Hepatocyte (in vitro differentiated cells): ENCODE measurements at places on chromosomes 12 and 14. TPM values are rescaled to one million over a fixed set of nuclear protein-coding genes. Genes with fewer than 3 reads are reported as not detected.

Gene NEUROD4
- not detected in 2 replicates for polyA plus RNA-seq

GRCh38 chr12:77062846-77063461, 2.4 kb downstream of the E2F7 start:
- DNase-seq: peak; percentile 71

DNA sequence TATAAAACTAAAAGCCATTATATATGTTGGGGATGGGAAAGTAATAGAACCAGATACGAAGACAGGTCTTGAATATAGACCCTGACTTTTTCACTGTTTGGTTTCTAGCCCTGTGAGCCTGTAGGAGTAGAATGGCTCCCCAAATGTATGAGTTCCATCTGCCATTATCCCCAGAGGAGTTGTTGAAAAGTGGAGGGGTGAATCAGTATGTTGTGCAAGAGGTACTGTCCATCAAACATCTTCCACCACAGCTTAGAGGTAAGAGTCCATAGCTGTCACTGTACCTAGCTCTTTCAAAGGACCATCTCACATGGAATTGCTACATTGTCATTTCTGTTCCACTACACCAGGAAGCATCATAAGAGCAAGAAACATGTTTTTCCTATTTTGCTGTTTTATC, 1.1 kb downstream of the NCAPD2 start:
- DNase-seq: no peak

DNA sequence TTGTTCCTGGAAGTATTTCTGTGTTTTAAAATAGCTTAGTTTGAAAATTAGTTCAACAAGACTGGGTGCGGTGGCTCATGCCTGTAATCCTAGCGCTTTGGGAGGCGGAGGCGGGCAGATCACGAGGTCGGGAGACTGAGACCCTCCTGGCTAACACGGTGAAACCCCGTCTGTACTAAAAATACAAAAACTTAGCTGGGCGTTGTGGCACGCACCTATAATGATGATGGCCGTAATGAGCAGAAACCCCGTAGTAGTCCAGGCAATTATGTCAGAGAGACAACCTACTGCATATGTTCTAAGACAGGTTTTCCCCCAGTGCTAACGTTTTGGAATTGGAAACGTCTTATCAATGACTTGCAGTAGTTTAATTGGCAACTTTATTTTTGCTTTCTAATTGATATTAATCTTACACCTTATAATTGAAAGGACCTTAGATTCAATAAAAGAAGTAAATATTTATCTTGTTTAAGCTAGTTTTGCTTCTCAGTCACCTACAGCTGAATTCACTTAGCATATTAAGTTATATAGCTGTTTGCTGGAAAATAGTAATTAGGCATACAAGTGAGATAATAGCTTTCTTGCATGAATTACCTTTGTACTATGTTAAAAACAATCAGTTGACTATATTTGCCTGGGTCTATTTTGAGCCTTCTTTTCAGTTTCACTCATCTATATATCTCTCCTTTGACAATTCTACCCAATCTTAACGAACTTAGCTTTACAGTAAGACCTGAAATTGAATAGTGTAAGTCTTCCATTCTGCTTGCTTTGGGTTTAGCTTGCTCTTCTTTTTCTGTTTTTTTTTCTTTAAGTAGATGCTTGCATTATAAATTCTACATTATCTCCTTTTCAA, 15.6 kb downstream of the CLECL1 start:
- DNase-seq: no peak

Gene SLC4A8
- 14.9 and 20.3 TPM in 2 replicates for polyA plus RNA-seq

- DNase-seq: no peak
Observed at GRCh38 chr14:20583142-20583541, 4.7 kb downstream of the RNASE11 start.

- DNase-seq: no peak
Observed at GRCh38 chr14:91810699-91811098, 56.6 kb downstream of the TC2N start.

Gene TSPAN19
- polyA plus RNA-seq: not detected in 2 replicates

Gene PAPOLA
- polyA plus RNA-seq: 91.9 and 97.7 TPM in 2 replicates

Gene USP44
- not detected in 2 replicates for polyA plus RNA-seq

GRCh38 chr14:77979666-77980351, 179.9 kb downstream of the ADCK1 start:
- DNase-seq: no peak

DNA sequence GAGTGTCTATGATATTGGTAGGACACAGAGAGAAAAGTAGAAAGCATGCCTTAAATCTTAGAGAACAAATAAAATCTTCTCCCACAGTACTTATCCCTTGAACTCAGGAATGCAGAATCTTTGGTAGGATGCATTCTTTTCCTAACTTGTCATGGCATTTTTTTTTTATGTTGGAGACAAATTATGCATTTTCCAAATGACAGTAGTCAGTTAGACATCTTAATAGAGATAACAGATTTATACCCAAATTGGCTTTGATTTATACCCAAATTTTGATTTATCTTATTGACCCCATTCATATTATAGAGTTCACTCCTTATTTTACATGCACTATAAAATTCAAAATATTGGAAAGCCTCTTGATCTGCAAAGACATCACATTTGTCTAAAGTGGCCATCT, 132.9 kb downstream of the CNTN1 start:
- no peak for DNase-seq

- DNase-seq: no peak
Observed at GRCh38 chr12:116002890-116003536, 274.5 kb downstream of the MED13L start.

Gene PLEK2
- 14.6 and 16.5 TPM in 2 replicates for polyA plus RNA-seq

DNA sequence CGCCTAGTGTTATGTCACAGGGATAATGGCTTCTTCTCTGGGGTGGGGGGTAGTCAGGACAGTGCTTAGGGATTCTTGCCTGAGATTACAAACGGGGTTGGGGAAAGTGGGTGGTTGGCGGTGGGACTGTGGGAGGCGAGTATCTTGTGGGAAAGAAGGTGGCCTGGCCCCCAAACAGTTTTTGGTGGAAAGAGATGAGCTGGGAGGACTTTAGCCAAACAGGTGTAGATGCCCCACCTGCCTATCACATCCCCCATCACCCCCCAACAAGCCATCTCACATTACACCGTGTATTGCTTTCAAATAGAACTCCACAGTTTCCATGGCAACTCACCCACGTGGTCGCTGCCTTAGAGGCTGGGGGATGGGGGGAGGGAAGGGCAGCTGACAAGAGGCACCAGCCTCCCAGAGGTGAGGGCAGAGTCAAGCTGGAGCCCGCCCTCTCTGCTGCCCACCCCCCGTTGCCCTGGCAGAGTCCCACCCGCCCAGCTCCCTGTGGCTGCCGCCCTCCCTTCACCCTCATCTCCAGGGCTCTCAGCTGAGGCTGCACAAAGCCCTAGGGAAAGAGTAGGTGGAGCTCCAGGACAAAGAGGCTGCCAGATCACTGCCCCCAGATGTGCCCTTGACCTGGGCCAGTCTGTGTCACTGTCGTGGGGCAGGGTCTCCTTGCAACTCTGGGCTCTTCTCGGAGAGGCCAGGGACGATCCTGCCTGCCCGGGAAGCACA, 98.3 kb downstream of the LRRC74A start:
- peak; percentile 77 for DNase-seq

GRCh38 chr12:62653740-62654139, 187.1 kb downstream of the MON2 start:
- no peak for DNase-seq

- no peak for DNase-seq
Observed at GRCh38 chr14:85584481-85584880, 54.5 kb downstream of the FLRT2 start.

DNA sequence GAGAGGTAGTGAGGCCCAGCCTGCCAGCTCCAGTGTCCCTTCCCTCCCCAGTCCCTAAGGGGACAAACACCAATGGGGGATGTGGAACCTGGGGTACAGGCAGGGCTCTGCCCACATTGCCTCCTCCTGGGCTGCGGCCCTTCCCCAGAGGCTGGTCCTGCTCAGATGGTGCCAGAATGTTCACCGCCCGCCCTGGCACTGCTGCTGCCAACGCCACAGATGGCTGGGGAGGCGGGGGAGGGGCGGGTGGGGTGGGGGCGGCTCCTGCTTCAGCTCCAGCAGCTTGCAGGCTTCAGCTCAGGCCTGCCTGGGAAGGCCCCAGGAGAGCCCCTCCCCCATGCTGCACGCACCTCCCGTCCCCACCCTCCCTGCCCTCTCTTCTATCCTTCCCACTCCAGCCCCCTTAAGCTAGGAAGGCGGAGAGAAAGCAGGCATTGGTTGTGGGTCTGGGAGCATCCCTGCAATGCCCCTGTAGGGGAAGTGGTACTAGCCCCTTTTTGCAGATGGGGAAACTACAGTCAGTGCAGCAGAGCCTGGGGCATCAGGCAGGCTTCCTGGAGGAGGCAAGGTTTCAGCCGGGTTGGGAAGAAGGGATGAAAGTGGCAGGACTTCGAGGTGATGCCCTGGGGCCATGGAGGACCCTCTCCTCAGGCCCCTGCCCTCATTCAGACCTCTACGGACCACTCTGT, 2.0 kb upstream of the BEGAIN start:
- DNase-seq: no peak

DNA sequence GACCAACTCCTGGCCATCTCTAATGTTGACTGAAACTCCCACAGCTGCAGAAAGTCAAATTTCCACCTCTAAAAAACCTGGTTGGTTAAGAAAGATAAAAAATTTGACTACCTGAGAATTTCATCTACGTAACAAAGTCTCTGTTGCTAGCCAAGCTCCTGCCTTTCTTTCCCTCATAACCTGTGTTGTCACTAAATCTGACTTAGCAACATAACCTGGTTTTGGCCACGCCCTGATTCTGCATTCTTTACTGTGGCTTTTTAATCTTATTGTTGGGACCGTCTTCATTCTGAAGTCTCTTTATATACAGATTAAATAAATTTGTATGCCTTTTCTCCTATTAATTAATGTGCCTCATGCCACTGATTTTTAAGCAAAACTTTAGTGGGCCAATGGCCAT, 16.1 kb upstream of the CD69 start:
- no peak for DNase-seq

DNA sequence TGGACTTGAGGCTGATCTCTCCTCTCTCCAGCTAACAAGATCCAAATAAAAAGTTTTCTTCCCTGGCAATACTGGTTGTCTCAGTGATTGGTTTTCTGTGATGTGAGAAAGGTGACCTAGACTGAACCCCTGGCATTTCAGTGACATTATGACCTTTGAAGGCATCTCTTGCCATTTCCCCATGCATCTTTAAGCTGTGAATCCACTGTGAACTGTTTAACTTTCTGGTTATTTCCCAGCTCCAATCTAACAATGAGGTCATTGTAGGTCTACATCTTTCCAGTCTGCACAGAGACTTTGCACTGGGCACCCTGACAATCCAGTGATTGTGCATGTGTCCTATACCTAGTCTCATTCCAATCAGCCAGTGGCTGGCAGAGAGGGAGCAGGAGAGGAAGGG, 155.9 kb upstream of the NUDT4 start:
- DNase-seq: no peak

DNA sequence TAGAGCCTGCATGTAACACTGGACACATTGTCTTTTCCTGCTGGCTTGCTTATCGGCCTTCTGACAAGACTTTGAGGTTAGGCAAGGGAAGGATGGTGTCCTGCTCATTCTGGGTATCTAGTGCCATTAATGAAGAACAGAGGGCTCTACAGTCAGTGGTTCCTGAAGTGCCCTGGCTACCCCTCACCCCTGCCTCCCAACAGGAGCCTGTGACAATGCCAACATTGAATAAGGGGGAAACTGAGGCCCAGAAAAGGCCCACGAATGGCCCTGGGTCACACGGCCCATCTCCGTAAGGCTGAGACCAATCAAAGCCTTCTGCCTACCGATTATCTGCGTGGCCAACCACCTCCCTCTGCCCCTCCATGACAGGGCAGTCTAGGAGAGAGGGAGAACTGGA, 2.1 kb downstream of the IFI27L2 start:
- no peak for DNase-seq

GRCh38 chr14:100850841-100851585, 25.1 kb downstream of the MEG3 start:
- peak; percentile 42 for DNase-seq

DNA sequence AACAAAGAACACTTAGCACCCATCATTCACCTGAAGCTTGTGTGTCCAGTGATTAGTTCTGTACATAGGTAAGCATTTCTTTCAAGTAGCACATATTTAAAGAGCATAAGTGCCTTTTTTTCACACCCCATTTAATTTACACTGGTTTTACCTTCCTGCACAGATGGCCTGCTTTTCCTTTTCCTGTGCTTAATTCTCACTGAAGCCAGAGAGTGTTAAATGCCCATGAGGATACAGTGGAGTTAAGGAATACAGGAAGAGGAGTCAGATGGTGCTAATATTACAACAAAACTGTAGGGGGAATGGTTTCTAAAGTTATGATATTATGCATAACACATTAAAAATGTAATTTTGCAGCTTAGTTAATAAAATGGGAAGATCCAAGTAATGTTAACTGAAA, 31.0 kb upstream of the SLC38A1 start:
- DNase-seq: no peak

- no peak for DNase-seq
Observed at GRCh38 chr14:65966188-65966587, 520.0 kb upstream of the CCDC196 start.

DNA sequence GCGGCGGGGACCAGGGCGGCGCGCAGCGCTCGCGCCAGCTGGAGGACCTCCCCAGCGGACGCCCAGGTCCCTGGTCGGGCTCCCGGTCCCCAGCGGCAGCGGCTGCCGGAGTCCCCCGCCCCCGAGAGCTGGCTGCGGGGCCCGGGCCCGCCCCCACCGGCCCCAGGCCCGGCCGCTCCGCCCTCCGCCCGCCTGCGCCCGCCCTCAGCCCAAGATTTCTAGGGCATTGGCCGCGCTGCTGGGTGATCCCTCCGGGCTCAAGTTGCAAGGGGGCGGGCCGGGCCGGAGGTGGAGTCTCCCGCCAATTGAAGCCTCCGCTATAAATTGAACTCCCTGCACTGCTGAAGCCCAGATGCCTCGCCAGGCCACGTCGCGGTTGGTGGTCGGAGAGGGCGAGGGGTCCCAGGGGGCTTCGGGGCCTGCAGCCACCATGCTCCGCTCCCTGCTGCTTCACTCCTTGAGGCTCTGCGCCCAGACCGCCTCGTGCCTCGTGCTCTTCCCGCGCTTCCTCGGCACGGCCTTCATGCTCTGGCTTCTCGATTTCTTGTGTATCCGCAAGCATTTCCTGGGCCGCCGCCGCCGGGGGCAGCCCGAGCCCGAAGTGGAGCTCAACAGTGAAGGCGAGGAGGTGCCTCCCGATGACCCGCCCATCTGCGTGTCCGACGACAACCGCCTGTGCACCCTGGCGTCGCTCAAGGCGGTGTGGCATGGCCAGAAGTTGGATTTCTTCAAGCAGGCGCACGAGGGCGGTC, at the start of gene DIO3:
Gene DIO3, plus strand, starts transcription at position 351 of the 752 bp plus-strand sequence.
- DNase-seq: peak; percentile 89

Gene RTL1
- polyA plus RNA-seq: 1.4 TPM in 2 replicates

Gene VRK1
- polyA plus RNA-seq: 10.3 and 16.5 TPM in 2 replicates

DNA sequence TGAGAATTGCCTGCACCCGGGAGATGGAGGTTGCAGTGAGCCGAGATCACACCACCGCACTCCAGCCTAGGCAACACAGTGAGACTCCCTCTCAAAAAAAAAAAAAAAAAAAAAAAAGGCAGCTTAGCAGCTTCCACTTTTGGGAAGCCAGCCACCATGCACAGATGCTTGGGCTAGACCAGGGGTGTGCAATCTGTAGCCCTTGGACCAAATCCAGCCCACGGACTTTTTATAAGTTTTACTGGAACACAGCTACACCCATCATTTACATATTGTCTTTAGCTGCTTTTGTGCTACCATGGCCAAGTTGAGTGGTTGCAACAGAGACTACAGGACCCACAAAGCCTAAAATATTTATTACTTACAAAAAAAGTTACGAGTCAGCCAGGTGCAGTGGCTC, 6.7 kb downstream of the CIT start:
- DNase-seq: no peak

- no peak for DNase-seq
Observed at GRCh38 chr14:52025310-52025709, 36.0 kb downstream of the RTRAF start.

Gene TMEM132C
- 15.5 and 16.5 TPM in 2 replicates for polyA plus RNA-seq

GRCh38 chr14:105128059-105128458, 40.5 kb downstream of the JAG2 start:
- DNase-seq: no peak
